Muscle of back (tissue), 13 donors: ENCODE measurements at places on chromosomes 12 and 14.

DNA sequence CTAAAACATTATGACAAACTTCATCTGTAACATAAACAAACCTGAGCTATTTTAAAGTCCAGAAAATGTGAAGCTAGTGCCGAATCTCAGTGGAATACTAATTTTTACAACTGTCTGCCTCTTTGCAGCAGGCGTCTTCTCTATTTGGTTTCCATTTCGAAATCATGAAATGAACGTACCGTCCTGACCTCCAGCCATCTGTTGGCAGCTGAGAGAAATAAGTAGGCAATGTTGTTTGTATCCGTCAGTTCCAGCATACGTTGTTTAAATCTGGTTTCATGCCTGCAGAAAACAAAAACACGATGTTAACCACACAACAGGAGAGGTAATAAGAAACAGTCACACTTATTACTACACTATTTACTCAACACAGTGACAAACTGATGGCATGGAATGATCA lies 54.3 kb upstream of the KCNJ8 start:
- no peak for DNase-seq

- DNase-seq: peak; percentile 14
Measured at GRCh38 chr14:30869551-30870155, 4.7 kb upstream of the COCH start.

GRCh38 chr12:110252716-110253115 lies 28.3 kb upstream of the ATP2A2 start:
- no peak for DNase-seq

- peak; percentile 26 for DNase-seq
Measured at GRCh38 chr12:98725476-98726247, 80.6 kb downstream of the APAF1 start.

DNA sequence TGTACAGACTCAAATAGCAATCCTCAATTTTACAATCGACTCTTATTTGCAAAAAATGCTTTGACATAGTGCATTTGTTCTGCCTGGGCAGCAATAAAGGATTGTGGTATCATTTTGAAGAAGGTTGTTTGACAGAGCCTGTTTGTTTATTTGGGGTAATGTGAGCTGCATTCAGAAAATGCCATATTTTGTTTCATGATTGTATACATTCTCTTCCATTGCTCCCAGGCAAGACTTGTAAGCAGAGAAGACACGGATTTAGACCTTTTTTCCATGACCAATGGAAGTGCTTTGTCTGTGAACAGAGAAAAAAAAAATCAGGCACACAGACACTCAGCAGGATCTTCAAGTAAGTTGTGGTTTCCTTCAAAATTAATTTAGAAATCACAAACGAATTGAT lies 35.5 kb upstream of the ALX1 start:
- no peak for DNase-seq

GRCh38 chr12:12954356-12954755 lies 2.4 kb upstream of the GPRC5D start:
- no peak for DNase-seq

GRCh38 chr14:56854325-56854724 lies 44.0 kb upstream of the OTX2 start:
- DNase-seq: no peak

DNA sequence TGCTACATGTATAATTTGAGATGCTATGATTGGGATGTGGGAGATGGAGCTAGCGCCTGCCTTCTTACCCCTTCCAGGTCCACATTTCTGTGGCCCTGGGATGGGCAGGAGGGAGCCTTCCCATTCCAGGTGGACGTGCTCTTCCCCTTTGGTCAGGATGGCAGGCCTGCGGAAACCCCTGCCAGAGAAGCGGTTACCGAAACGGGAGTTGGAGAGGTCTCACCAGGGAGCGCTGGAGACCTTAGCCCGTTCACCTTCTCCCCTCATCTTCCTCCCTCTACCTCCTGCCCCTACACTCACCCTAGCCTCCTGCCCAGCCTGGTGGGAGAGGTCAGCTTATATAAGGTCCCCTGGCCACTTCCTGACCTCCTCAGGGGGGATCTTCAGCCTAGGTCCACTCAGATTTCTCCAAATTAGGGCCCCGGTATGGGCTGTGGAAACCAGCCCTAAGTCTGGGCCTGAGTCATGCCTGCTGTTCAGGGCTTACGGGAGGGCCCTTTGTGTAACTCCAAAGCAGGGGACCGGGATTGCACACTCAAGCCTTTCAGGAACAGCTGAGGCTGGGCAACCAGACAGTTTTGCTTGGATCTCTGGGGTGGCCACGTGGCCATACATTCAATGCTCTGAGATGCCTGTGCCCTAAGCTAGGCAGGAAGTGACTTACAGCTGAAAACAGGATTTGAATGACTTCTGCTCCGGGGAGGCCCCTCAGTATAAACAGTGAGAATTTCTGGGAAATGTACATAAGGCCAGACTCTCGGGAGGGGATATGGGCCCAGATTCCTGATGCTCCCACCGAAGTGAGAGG lies 10.2 kb upstream of the MEG3 start:
- no peak for DNase-seq

GRCh38 chr14:68176687-68177086 lies 357.1 kb downstream of the RAD51B start:
- no peak for DNase-seq

DNA sequence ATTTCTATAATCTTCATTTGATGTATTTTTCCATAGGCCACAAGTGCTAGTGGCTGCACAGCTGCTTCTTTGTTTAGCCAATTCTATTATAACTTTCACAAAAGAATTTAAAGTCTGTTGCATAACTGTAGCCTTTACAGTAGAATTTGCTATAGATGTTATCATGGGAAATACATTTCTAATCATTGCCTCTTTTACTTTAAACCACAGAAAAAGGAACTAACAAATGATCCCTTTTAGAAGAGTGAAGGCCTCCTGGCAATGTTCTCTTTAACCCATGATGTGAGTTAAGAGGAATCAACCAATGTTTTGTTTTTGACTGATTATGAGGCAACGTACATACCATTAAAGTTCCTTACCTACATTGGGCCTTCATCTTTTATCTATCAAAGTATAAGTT lies 68.8 kb downstream of the RPL10L start:
- DNase-seq: no peak

DNA sequence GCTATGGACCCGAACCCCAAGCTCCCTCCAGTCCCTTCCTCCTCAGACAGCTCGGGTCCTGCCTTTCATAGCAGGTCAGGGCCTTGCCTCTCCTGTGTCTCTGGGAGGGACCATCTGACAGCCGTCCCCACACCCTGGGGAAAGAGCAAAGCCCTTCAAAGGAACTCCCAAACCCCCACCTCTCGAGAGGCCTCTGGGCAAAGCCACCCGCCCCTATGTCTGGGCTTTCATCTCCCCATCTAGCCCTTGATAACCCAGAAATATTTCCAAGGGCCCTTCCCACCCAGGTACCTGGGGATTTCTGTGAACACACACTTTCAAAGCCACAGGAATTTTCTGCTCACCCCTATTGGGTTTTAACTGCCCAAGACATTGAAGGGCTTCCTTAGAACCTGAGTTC lies 32.1 kb downstream of the SNRNP35 start:
- no peak for DNase-seq

DNA sequence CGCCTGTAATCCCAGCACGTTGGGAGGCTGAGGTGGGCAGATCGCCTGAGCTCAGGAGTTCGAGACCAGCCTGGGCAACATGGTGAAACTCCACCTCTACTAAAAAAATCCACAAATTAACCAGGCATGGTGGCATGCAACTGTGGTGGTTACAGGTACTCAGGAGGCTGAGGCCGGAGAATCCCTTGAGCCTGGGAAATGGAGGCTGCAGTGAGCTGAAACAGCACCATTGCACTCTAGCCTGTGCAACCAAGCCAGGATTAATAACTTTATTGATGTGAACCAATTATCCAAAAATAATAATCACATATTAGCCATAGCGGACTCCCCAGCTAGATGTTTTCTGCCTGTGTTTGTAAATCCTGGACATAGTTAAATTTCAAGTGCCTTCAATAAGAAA lies 1.8 kb upstream of the NUDT4 start:
- no peak for DNase-seq

DNA sequence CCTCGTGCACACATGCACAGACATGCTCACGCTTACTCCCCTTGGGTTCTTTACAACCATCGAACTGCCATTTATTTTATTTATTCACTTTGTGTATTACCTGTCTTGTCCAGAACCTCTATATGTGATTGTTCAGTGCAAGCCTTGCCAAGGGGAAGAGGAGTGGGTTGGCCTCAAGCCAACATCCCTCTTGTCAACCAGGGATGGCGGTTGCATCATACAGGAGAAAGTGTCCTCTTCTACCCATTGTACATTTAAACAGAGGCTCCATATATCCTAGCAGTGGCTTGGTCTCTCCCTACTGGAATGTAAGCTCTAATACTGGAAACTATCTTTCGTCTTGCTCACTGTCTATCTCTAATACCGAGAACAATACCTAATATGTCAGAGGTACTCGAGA lies 108.4 kb downstream of the C12orf42 start:
- DNase-seq: no peak

DNA sequence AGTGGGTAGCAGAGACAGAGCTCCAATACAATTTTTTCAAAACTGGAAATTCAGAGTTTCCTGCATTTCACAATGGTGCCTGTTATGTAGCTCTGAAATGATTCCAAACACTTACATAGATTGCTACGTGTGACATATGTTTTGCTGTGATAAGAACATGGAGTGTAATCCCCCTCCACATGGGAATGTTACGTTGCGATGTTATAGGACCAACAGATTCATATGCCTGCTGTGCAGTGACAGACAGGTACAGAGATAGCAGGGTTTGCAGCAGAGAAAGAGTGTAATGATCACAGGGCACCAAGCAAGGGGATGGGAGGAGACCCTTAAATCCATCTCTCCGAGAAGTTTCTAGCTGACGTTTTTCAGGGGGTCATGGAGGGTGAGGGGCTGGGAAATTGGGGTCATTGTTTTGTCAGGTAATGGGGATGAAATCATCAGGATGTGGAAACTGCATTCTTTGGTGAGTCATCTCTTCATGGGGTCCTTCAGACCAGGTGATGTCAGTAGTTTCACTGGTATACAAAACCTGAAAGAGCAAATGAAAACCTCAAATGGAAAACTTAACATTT lies 76.6 kb upstream of the OSBPL8 start:
- no peak for DNase-seq

GRCh38 chr12:20403230-20403629 lies 34.9 kb downstream of the PDE3A start:
- no peak for DNase-seq

DNA sequence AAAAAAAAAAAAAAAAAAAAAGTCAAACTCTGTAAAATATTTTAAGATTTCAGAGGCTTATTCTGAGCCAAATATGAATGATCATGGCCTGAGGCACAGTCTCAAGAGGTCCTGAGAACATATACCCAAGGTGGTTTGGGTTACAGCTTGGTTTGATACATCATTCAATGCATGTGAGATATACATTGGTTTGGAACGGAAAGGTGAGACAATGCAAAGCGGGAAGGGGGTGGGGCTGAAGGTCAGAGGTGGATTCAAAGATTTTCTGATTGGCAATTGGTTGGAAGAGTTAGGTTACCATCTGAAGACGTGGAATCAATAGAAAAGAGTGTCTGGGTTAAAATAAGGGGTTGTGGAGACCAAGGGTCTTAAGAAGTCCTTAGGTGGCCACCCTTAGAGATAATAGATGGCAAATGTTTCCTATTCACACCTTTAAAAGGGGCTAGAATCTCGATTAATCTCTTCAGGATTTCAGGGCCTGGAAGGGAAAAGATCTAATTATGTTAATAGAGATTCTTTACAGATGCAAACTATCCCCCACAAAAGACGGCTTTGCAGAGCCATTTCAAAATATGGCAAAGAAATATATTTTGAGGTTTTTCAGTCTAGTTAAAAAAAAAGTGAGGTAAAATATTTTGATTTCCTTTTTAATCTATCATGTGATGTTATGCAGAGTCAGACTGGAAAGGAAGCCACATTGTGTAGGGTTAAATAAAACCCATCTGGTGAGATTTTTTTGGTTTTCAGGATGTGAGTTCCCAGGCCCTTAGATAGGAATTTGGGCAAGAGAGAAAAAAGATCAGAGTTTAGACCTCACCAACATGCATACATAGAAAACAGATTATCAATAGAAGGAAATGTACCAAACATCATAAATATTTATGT lies 173.8 kb upstream of the CNOT2 start:
- DNase-seq: no peak

GRCh38 chr12:108638141-108638827 lies 4.6 kb upstream of the SELPLG start:
- DNase-seq: peak; percentile 81

DNA sequence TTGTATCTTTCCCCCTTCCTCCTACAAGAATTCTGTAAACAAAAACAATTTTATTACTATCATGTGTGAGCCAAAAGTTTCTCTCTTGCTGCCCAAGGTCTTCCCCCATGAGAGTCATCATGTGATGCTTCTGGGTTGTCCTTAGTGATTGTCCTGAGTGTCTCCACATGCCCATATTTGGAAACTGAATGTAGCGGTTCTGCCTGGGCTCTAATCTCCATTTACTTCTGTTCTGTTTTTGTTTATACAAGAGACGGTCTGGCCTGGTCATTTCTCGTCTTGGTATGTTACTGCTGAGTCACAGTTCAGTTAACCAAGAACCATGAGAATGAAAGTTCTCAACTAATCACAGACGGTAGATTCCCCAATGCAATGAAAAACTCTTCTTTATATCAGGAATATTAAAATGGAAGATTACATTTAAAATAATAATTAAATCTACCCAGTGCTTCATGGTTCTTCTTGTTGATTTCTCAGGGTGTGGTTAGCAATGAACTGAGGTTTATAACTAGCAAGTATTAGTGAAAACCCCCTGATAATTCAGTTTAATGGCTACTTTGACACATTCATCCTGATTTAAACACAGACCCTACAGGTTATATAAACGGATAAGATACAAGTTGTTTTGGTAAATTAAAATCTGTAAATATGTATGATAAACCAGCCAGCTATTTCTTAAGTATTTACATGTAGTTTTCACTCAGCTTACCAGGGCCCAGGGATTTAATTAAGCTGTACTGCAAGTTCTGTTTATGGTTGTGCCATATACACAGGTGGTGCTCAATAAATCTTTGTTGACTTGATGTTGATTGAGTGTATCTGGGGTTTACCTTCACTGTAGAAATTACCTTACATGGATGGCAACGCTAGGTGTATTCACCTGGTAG lies 81.1 kb downstream of the PELI2 start:
- DNase-seq: no peak

- DNase-seq: no peak
Measured at GRCh38 chr12:69676257-69677012, 22.7 kb downstream of the BEST3 start.

GRCh38 chr14:100543471-100544455 lies 43.5 kb downstream of the BEGAIN start:
- DNase-seq: no peak
